ENCODE measurements at places on chromosomes 6 and 20.
A peak's percentile ranks its signal among the peaks of the same experiment; 100 is the strongest.

- DNase-seq, result no peak
These were observed 44.8 kb downstream of the TAF8 start for GRCh38 chr6:42095094-42095493.

GRCh38 chr6:13813621-13814175, 659 bp downstream of the MCUR1 start:
- no peak for DNase-seq

- peak; percentile 34 for DNase-seq
These were observed 47.2 kb downstream of the FOXF2 start for GRCh38 chr6:1436334-1437306.

DNA sequence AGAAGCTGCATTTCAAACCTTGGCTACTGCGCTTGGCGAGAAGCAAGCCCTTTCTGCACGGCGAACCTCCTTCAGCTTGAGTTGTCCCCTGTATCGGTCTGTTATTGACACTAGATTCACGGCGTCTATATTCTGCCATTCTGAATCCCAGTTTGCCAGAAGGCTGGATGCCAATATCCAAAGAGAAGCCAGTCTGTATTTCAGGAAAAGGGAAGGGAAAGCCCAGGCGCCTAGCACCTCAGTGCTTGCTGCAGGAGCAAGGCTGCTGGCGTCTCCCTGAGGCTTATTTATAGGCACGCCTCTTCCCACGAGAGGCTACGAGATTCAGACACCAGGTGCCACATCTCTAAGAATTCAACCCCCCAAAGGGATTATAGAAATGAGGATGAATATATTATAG, 89.6 kb upstream of the CDH4 start:
- no peak for DNase-seq

DNA sequence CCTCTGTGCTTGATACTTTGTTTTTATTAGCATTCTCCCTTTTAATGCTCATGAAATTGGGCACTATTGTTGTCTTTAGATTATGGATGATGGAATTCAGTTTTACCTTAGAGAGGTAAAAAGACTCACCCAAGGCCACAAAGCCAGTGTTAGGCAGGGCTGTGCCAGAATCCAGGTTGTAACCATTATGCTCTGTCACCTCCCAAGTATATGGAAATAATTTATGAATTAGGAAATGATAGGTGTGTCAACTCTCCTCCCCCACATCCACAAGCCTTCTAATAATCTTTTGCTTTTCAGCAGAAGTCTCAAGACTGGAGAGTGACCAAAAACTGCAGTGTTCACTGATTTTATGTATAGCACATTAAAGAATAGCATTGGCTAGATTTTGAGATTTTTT, 13.0 kb downstream of the DCBLD1 start:
- DNase-seq, result no peak

- DNase-seq, result peak; percentile 65
These were observed 30.0 kb upstream of the ZNF217 start for GRCh38 chr20:53623454-53624211.

- no peak for DNase-seq
These were observed 36.5 kb upstream of the STK35 start for GRCh38 chr20:2065099-2065498.

DNA sequence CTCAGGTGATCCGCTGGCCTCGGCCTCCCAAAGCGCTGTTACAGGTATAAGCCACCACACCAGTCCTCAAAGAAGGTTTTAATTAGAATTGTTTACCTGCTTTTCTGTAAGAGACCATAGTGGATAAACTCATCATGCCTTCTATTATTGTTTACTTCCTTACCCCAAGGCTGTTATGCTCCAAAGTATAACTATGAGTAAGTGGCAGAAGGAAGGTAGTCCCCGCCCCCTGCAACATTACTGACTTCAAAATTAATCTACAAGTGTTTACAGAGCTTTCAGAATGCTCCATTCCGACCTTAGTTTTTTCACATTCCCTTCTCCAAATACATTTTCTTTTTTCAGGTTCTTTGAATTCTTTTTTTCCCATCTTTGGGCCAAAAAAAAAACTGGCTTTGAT, 480.5 kb upstream of the NOX3 start:
- DNase-seq, result no peak

DNA sequence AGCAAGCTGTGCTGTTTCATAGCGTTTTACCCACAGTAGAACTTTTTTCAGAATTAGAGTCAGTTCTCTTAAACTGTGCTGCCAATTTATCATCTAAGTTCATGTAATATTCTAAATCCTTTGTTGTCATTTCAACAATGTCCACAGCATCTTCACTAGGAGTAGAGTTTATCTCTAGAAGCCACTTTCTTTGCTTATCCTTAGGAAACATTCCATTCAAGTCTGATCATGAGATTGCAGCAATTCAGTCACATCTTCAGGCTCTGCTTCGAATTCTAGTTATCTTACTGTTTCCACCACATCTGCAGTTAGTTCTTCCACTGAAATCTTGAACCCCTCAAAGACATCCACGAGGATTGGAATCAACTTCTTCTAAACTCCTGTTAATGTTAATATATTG, 12.5 kb downstream of the CTNNBL1 start:
- DNase-seq, result no peak

DNA sequence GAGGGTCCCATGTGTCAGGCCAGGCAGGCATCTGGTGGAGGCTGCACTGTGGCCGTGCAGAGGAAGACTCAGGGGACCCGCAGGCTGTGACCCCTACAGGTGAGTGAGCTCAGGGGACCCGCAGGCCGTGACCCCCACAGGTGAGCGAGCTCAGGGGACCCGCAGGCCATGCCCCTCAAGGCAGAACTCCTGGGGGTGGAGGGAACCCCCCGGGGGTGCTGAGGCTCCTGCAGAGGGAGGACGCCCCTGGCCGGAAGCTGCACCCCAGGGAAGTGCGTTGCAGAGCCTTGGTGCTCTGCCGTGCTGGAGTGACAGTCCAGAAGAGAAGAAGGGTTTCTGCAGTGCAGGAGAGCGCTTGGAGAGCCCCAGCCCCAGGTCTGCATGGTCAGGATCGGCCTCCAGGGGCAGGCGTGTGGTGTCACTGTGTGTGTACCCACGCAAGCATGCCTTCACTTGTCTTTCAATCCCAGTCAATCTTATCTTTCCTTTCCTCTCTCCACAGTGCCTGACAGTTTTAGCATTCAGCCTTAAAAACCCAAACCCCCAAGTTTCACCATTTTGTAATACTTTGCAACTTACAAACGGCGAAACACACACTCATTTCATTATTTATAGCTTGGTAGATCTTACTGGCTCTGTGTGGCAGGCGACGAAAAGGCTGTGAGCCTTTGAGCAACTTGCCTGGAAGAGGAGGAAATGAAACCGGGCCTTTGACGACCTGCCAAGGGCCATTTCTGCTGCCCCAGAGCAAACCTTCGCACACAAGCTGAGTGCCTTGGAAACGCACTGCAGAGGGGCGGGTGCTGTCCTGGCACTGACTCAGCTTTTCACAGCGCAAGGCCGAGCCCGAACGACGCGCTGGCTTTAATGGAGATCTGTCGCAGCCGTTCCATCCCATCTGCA, 101.4 kb upstream of the AGPAT4 start:
- DNase-seq, result no peak

GRCh38 chr6:116329156-116329555, 41.6 kb upstream of the DSE start:
- no peak for DNase-seq

DNA sequence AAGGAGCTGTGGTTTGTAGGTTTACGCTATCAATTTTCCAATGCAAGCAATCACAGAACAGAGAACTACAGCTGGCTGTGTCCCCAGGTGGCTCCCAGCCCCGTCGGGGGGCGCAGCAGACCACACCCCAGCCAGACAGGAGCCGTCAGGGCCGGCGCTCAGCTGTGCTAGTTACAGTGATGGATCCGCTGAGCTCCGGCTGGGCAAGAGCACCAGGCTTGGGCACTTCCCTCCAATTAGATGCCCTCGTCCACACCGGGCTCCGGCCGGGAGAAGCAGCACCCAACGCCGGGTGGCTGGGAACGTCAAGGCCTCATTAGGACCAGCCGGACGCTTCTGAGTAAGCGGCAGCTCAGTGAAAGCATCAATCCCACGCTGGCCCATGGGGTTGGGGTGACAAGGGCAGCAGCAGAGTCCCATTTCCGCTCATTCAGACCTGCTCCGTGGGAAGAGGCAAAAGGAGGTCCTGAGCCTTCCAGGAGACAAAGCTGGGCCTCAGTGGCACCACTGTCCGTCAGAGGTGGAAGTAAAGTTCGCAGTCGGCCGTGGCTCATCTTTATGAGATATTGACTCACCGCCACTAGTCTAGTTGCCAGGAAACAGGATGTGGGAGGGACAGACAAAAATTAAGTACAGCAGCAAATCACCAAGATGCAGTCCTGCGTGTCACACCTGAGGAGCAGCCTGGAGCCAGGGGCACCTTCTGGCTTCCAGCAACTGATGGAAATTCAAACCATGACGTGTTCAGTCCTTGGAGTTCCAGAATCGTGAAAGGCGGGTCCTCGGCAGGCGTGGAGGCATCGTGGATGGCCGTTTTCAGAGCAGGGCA, 164.1 kb downstream of the TAF4 start:
- DNase-seq, result no peak

- no peak for DNase-seq
These were observed 40.2 kb upstream of the INSM1 start for GRCh38 chr20:20327746-20328145.

DNA sequence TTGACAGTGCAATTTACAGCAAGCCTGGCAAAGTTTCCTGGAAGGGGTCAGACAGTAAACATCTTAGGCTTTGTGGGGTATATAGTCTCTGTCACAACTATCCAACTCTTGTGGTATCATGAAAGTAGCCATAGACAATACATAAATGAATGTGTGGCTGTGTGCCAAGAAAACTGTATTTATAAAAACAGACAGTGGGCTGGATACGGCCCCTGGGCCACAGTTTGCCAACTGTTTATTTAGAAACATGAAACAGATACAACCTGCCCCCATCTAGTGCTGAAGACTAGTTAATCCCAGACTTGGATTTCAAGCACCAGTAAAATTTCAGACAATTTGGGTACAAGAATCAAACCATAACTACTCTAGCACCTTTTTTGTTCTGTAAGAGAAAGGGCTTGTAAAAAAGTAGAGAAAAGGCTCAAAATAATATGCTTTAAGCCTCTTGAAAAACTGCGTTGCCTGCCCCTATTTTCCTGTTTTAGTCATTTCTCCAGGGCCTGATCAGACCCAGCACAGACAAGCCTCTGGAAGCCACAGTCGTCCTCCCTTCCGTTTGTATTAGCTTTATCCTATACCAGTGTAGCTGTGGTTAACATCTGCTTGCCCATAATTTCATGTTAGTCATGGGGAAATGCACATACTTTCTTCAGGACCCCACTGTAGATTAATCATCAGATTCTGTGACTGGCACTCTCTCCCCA, 30.8 kb downstream of the JAG1 start:
- no peak for DNase-seq

GRCh38 chr6:32825966-32826365, 9.2 kb upstream of the HLA-DOB start:
- no peak for DNase-seq

GRCh38 chr20:49529470-49529869, 38.5 kb downstream of the PTGIS start:
- no peak for DNase-seq

- DNase-seq, result no peak
These were observed 226.7 kb downstream of the LMBRD1 start for GRCh38 chr6:69570106-69570505.

DNA sequence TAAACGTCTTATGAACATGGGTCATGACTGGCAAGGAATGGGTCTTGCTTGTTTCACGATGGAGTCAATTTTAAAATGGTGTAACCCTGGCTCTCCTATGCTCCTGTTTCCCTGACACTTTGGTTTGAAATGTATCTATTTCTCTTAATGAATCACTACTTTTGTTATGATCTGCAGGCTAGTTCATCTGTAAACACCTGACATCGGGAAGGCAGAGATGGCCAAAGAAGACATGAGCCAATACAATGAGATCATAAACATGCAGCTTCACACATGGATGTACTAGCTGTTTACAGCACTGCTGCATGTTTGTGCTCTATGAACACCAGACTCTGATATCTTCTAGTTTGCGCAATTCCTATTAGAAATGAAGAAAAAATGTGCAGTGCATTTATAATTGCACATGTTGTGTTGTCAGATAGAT, 11.0 kb upstream of the RAD21L1 start:
- no peak for DNase-seq

DNA sequence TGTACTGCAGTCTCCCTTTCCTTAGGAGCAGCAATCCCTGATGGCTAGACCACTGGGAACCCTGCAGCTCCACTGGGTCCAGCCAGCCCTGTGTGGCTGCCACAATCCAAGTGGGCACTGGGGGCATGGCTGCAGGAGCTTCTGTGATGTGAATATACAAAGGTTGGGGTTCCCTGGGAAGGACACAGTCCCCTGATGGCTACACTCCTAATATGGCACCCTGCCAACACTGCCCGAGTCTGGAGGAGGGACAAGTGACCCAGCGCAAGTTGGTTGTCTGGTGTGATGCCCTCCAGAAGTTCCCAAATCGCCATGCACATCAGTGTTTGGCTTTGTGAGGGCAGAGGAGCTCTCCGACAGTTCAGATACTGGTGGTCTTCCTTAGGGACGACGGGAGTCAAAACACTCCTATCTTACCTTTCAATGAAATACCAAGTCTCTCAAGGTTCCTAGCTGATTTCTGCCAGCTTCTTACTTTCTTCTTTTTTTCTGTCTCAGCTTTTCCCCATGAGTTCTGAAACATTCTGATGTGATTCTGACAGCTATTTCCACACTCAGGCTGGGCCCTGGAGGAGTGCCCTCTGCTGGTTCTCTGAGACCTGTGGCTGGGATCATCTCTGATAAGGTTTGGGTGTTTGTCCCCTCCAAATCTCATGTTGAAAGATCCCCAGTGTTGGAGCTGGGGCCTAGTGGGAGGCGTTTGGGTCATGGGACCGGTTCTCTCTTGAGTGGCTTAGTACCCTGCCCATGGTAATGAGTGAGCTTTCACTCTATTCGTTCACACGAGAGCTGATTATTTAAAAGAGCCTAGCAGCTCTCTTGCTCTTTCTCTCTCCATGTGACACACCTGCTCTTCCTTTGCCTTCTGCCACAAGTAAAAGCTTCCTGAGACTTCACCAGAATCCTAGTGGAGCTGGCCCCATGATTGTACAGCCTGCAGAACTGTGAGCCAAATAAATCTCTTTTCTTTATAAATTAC, 15.5 kb upstream of the ZFP57 start:
- DNase-seq, result no peak

DNA sequence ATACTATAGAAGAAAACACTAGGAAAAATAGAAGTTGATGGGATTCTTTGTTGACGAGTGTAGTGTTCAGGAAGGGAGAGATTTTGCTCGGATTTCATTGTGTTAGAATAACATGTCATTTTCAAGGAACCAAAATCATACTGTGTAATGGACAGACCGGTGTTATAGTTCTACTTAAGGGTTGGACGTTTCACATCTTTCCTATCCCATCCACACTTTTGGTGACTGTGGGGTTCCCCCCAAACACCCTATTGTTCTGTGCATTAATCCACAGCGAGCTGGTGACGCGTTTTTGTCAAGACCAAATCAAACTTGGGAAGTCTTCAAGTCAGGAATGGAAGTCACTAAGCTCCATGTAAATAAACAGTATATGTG, 43.3 kb downstream of the TRIM27 start:
- no peak for DNase-seq

DNA sequence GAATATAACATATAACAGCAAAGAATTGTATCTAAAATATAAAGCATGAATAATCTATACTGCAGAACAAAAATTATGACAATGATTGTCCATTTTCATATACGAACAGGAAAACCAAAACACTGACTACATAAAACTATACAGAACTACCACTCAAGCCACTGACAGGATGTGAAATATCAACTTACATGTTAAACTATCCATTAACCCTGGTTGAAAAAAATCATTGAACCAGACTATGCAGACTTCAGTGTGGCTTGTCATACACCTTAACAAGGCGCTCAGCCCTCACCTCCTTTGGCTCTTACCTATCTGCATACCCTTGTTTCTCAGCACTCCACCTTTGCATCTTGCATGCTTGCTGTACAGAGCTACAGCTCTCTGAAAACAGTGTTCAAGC, 34.9 kb downstream of the ASCC3 start:
- DNase-seq, result no peak
